ENCODE measurements at places on chromosomes 16 and 17.

GRCh38 chr17:41065829-41066624 is at the start of gene KRTAP2-4:
Gene KRTAP2-4 (minus strand): TSS chr17:41065879. CDS start chr17:41065845, 34 bp downstream.
- DNase-seq, result peak; percentile 65

GRCh38 chr17:82922646-82923045 is 82.8 kb upstream of the ZNF750 start:
- no peak for DNase-seq

- no peak for DNase-seq
These were observed 41.3 kb upstream of the SIAH1 start for GRCh38 chr16:48426244-48427141.

DNA sequence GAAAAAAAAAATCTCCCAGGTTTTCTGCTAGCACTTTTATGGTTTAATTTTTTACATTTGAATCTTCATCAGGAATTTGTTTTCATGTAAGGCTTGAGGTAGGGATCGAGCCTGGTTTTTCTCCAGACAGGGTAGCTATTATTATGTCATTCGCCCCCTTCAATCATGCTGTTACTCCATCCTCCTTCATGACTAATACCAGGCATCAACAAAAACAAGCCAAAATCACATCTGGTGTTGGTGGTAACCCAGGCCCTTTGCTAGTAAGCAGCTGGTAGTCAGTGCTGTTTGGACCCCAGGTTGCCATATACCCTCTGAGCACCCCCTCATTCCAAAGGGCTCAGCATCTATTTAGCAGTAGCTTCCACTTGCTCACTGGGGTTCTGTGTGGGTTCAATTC is 29.5 kb downstream of the DRC3 start:
- no peak for DNase-seq

DNA sequence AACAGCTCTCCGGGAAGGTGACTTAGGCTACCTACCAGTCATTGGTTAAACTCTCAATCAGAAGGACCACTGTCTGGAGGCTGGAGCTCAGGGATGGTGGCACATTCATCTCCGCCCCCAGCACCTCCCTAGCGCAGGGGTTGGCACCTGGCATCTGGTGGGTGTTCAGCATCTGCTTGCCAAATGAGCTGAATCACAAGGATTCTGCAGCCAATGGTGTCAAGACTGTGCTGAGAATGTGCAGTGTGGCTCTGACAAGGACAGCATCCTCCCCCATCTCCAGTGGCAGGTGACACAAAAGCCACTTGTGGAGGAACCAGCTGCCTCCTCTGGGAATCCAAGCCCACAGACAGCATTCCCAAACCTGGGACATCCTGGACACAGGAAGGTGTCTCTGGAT is 35.2 kb downstream of the PLXDC1 start:
- DNase-seq, result no peak

DNA sequence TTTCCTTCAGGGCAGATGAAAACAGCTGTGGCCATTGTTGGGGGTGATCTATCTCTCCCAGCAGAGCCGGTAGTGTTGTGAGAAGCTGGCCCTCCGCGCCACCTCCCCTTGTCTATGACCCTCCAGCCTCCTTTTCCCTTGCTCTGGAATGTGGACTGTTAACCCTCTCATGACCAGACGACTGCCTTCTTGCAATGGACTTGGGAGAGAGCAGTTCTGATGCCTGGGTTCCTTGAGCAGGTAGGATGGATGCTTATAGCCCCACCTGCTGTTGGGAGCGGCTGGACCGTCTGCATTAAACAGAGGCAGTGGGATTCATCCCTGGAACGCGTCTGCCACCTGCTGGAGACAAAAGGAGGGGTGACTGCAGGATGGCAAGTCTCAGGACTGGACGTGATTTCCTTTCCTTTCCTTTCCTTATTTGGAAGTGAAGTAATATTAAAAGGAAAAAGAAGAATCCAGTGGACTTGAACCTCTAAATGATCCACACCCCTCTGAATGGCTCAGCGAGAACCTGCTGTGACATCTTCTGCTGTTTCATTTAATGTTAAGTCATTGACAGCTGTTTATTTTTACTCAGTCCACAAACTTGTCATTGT is 1.8 kb upstream of the SOST start:
- DNase-seq, result peak; percentile 91

- no peak for DNase-seq
These were observed 22.6 kb downstream of the CDRT4 start for GRCh38 chr17:15444805-15445204.

GRCh38 chr17:28240688-28241340 is 78.2 kb upstream of the TMEM97 start:
- no peak for DNase-seq

DNA sequence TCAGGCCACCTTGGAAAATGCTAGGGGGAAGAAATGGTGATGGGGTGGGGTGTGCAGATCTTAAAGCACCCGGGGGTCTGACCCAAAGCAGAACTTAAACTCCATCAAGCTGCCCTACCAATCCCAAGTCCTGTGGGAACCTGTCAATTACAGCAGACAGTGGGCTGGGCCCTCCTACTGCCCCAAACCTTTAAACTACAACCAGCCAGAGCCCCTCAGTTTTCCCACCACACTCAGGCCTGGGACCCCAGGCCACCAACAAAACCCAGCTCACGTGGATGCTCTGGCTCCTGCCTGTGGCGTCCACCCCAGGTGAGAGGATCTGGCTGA is 2.7 kb downstream of the MYO18A start:
- no peak for DNase-seq

GRCh38 chr16:9264067-9264466 is 172.6 kb downstream of the HAPSTR1 start:
- no peak for DNase-seq

DNA sequence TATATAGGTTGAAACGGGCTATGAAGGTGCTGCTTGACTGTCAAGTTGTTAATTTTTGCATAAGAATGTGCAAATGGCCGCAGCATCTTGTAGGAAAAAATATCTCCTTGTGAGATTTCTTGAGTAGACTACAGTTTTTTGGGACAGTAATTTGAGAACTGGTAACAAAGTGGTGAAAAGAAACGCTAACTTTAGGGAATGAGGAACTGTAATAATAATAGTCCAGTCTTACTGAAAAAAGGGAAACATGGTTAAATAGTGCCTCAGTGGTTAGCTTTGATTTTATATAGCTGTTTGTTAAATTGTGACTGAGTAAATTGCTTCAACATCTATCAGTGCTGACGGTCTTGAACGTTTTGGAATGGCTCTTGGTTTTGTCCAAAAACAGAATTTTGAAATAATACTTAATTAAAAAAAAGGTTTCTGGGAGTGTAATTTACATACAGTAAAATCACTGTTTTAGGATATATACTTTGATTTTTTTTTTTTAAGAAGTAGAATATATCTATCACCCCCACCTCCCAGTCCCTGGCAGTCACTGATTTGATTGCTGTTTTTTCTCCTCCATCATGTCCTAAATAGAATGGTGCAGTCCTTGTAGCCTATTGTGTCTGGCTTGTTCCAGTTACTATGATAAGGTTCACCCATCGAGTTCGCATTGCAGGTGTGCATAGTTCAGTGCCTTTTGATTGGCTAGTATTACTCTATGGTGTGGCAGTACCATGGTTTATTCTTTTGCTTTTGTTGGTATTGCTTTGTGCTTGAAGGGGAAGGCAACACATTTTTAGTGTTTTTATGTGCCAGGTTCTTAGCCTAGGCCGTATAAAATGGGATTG is 2.8 kb downstream of the HAPSTR1 start:
- DNase-seq, result no peak

DNA sequence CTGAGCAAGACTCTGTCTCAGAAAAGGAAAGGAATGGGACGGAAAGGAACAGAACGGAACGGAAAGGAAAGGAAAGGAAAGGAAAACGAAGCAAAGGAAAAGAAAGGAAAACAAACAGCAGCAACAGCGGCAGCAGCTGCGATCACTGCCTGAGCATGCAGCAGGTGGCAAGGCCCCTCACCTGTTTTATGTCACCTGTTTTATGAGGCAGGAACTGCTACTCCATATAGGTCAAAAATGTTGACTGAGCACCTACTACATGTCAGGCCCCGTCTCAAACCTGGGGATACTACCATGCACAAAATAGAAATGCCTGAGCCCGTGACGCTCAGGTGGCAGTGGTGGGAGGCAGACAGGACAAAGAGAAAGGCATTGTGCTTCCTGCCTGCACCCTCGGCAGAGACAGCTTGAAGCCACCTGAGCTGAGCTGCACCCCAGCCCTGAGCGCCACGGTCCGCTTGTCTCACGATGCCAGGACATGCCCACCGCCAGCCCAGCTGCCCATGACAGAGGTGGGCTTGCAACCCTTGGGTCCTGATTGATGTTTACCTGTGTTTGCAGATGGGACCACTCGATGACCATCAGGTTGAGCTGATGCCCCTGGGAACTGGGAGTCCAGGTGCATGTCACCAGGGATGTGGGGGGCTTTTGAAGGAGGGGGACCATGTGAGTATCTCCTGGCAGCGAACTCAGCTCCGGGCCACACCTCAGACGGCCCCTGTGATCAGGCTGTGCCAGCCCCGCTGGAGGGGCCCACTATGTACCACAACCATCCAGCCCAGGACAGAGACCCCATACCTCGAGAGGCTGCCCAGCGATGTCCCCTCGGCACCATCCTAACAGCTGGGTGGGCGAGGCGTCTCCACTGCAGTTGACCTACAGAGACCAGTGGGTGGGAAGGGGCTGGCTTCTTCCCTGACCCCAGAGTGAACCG is 77.4 kb downstream of the RMI2 start:
- no peak for DNase-seq

DNA sequence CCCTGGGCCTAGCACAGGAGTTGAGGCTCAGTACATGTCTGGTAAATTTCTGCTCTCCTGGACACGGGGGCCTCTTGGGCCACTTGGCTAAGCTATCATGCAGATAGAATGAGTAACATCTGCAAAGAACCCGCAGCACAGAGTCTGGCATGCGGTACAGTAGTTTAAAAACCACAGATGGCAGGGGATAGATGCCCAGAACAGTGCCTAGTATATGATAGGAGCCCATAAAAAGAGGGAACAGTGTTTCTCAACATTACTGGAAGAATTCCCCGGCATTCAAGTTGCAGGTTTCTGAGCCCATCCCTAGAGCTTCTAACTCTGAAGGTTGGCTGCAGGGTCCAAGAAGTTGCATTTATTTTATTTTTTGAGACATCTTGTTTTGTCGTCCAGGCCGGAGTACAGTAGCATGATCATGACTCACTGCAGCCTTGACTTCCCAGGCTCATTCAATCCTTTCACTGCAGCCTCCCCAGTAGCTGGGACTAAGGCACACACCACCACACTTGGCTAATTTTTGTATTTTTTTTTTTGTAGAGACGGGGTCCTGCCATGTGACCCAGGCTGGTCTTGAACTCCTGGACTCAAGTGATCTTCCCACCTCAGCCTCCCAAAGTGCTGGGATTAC is 5.8 kb downstream of the CDIPT start:
- no peak for DNase-seq

DNA sequence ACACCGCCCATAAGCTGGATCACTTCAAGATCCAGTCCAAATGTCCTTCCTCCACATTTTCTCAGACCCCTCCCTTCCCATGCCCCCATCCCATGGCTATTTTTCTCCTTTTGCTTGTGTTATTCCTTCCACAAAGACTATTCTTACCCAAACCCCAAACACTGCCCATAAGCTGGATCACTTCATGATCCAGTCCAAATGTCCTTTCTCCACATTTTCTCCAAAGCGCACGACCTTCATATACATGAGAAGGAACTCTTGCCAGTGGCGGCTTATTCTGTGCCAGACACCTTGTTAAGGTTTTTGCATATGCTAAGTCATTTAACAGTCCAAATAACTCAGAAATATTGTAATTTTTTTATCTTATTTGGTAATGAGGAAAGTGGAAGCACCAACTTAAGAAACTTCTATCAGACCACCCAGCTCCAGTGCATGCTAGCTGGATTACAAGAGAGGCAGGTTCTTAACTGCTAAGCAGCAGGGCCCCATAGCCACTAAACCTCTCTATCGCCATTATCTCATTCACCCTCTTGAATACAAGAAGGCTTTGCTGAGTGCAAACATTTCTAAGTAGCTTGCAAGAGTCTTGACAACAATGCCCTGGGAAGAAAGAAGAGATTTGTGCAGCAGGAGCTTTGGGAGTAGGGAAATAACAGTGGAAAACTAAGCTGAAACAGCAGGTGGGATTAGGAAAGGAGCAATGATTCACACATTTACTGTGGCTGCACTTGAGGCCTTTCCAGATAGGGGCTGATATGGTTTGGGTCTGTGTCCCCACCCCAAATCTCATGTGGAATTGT is 428.2 kb upstream of the MAF start:
- no peak for DNase-seq

GRCh38 chr17:77509089-77509488 is 368.3 kb downstream of the SEC14L1 start:
- no peak for DNase-seq

DNA sequence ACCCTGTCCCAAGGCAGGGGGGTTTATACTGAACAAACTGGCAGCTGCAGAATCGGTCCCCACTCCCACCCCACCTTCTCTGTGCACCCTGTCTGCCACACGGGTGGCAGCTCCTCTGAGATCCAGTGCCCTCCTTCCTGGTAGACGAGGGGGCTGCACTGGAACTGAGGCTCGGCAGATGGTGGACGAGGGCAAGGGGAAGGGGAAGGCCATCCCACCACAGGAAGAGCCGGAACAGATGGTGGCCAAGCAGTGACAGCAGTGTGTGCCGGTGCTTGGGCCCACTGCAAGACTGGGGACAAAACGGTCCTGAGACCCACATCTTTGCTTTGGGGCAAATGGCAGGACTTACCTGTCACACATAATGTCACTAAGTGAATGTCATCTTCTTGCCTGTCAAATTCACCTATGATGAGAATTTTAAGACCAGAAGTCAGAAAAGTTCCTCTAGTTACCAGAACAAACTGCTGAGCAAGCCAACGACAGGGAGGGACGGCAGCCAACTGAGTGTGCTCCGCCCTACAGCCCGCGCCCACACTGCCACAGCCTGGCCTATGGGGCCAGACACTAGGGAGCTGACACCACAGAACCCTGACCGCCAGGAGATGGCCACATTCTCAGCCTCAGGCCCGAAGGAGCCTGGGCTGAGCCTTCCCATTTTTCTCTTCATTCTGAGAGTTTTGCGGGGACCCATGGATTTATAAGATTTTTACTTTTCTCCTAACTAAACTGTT is 14.4 kb downstream of the NTAN1 start:
- DNase-seq, result no peak

DNA sequence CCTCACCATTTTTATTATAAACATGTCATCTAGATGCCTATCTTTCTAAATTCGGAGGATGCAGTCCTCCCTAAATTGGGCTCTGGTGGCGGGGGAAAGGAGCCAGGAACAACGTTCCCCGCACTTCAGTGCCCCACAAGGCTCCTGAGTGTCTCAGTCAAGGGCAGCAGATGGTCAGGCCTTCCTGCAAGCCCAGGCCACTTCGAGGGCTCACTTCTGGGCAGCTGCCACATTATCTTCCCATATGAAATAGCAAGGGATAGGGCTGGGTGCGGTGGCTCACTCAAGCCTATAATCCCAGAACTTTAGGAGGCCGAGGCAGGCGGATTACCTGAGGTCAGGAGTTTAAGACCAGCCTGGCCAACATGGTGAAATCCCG is 32.3 kb downstream of the FBXO31 start:
- no peak for DNase-seq

DNA sequence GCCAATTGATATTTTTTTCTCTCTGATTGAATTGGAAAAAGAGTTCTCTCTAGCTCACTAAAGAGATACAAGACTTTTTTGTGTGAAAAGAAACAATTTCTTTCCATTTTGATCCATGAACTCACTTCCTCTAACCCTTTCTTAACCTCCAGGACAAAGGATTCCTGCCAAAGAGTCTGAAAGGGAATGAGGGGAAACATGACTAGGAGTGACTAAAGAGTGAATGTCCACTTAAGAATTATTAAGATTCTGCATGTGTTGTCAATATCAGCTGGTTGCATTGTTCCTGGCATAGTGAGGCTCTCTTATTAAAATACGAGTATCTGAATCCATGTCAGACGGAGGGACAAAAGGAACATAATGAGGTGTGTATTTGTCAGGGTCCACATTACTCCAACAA is 344.7 kb downstream of the GRIN2A start:
- no peak for DNase-seq

- DNase-seq, result no peak
These were observed 27.1 kb upstream of the SCNN1B start for GRCh38 chr16:23274968-23275367.

Measured in urothelium cell line (cell line).